Right renal cortex interstitium (tissue), 3 donors: ENCODE measurements at places on chromosomes 7 and 10.

DNA sequence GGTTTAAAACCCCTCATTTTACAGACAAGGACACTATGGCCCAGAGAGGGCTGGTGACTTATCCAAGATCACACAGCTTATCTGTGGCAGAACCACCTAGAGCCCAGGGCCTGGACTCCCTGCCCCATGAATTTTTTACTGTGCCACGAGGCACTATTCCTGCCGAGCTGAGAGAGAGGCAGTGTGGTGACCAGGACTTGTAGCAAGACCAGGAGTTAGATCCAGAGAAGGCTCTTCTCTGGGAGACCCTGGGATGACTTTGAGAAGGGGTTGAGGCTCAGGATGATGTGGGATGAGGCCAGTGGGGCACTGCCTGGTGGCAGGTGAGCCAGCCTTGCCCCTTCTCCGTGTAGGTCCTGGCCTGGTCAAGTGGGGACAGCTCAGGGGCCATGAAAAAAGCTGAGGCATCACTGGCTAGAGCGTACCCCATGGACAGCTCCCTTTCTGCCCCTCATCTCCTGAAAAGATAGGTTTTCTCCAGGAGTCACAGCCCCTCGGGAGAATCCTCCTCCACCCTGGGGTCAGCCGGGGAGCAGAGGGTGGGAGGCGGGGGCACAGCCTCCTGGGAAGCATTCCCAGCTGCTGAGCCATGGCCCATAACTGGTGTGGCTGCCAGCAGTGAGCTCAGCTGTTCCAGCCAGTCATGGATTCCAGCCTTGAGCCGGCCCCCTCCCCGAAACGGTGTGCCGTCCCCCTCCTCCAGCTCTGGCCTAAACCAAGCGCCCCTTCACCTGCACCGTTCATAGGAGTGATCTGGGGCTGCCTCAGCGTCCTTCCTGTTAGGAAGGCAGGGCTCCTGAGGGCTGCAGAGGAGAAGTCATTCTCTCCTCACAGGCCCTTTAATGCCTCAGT lies 5.8 kb downstream of the FLNC start:
- DNase-seq, result no peak

DNA sequence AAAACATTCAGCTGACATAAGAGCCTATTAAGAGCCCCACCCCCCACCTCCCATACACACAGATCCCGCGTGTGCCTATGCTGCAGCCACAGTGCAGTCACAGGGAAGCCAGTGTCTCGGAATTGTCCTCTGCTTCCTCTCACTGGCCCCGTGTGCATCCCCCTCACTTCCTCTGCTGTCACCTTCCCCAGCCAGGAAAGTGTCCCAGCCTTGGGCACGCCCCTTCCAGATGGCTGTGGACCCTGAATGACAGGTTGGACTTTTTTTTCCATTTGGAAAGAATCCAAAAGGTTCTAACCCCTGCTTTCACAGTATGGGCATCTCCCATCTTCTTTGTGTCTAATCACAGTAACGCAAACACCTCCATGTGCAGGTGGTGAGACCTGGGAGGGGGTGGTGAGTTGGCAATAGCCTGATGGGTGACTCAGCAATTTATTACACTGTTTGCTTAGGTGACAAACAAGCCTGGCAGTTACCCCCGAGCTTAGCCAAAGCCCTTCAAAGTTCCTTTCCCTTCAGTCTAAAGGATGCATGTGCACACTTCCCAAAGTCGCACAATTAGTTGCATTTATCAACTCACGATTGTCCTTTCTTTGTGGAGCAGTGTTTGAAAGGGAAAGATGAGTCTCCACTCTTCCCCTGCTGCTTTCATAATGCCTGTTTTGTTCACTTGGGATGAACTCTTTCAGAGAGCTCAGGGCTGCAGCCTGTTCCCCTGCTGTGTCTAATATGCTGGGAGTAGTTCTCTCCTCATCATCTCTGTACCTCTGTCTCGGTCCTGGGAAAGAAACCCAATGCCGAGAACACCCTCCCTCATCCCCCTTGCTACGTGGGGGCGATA lies 67.5 kb upstream of the EFCAB10 start:
- no peak for DNase-seq

DNA sequence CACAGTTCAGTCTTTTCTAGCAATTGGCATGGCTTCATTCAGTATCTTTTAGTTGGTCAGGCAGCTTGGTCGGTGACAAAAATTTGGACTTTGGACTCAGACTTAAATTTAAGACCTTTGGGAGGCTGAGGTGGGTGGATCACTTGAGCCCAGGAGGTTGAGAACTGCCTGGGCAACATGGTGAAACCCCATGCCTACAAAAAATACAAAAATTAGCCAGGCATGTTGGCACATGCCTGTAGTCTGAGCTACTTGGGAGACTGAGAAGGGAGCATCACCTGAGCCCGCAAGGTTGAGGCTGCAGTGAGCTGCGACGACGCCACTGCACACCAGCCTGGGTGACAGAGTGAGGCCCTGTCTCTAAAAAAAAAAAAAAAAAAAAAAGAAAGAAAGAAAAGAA lies 19.5 kb upstream of the ITPRID1 start:
- no peak for DNase-seq

DNA sequence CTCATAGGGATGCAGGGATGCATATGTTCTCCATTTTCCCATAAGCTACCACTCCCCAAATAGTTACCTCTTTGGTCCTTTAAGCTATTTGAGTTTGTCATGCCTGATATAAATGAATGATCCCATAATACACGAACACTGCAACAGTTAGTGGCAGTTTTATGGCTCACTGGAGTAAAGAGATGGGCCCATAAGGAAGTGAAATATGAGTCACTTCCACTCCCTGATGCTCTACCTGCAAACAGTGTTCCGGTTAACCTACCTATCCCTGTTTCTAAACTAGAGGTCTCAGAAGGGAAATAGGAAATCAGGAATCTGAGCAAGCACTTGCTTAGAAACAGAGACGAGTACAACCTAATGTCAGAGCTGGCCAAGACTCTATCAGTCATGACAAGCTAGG lies 71.7 kb downstream of the CALD1 start:
- no peak for DNase-seq

GRCh38 chr10:131818510-131819234 lies 82.1 kb upstream of the PPP2R2D start:
- DNase-seq, result no peak

DNA sequence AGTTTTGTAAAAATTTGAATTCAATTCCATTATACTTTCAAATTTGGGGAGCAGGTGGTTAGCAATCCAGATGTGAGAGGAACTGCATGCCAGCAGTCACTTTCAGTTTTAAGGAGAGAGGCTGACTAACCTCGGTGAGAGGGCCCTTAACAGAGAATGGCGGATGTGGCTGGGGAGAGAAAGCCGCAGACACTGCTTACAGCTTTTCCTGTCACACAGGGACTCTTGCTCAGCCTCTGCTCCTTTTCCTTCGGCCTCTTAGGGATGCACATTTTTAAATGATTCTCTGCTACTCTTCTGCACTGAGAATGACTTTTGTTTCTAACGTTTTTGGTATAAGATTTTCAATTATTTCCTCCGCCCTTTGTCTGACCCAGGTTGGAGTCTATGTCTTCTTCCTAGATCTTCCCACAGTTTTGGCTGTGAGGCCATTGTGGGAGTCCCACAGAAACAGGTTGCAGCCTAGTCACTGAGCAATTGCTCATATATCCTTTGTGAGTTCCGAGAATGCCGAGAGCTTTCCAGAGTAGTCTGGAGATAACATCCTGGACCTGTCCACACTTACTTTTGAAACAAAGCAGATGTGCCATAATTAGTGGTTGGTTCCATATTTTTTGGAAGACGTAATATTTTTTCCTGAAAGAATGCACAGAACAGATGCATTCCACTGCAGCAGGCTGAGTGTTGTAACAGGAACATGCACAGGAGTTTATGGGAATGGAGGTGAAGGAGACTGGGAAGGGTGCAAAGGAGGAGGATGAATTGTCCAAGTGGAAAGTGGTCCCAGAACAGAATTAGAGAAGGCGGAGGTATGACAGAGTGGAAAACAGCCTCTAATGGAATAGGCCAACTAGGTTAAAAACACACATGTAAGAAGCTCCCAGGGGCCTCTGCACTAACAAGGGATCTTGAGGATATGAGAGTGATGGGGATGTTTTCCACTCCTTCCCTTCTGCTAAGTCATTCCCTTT lies 168.0 kb upstream of the ZNF32 start:
- DNase-seq, result no peak

DNA sequence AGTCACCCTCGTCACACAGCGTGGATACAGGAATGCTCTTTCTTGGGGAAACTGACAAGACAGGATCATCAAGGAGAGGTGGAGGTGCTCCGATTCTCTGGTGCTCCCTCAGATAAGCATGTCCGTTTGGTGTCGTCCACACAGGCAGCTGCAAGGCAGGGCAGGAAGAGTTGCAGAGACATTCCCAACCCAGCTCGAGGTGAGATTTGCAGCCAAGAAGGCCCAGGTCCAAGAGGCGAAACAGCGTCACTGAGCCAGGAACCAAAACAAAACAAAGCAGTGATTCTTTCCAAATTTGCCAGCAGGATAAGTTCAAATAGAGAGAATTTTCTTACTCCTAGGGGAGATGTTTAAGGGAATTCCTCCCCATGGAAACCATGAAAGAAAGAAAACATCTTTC lies 386.5 kb upstream of the PFKP start:
- no peak for DNase-seq

GRCh38 chr10:102433619-102434046 lies 1.3 kb upstream of the CUEDC2 start:
- no peak for DNase-seq

- DNase-seq, result no peak
Measured at GRCh38 chr7:12692479-12693259, 5.2 kb downstream of the ARL4A start.

DNA sequence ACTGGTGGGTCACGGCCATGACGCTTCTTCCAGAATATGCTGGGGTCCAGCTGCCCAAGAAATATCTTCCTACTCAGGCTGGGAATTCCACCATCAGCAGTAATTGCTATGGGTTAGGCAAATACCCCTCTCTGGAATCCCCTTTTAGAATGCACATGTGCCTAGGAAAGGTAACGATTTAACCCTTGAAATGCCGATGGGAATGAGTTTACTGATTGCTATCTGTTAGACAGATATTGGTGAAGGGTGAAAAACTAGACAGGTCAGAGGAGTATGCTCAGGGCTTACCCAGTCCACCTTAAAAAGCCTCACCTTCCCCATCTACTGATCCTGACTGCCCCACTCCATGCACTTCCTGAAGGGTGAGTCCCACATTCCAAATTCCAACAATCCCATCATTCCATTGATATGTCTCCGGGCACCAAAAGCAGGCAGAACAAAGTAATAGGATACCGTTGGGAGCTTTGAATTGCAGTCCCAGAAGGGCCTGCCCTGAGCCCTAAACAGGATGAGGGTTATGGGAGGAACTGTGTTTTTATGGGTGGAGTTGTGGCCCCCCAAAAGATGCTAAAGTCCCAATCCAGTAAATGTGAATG lies 59.3 kb downstream of the DLG5 start:
- DNase-seq, result no peak

GRCh38 chr7:130639388-130639787 lies 29.2 kb downstream of the COPG2 start:
- DNase-seq, result no peak

- no peak for DNase-seq
Measured at GRCh38 chr10:74071157-74071556, 73.2 kb downstream of the VCL start.

- no peak for DNase-seq
Measured at GRCh38 chr7:69934144-69934903, 336.0 kb downstream of the AUTS2 start.

DNA sequence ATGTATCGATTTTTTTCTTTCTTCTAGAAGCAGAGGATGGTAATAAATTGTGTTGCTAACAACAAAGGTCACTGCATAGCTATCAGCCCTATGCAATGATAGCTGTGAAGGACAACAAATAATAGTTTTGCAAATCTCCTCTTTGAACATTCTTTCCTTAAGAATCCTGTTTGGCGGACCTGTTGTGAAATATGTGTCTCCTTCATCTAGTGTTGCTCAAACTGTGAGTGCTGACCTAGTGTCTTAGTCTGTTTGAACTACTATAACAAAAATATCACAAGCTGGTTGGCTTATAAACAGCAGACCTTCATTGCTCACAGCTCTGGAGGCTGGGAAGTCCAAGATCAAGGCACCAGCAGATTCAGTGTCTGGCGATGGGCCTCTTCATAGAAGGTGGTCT lies 53.7 kb downstream of the CAV1 start:
- no peak for DNase-seq

GRCh38 chr10:59098387-59098786 lies 78.1 kb upstream of the PHYHIPL start:
- DNase-seq, result no peak

DNA sequence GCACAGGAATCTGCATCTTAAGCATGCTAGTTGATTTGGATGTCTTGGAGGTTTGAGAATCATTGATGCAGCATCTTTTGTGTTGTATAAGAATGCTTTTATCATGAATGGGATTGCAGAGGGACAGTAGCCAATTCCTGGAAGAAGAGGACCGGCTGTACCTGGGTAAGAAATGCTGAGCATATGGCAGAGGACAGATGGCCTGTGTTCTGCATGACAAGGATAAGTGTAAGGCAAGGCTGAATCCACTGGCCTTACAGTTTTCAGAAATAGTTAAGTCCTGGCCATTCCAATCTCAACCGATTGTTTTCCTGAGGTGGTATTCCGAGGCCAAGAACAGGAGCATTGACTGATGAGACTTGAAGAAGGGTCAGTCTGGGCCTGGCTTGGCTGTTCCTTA lies 24.4 kb upstream of the KBTBD2 start:
- no peak for DNase-seq

GRCh38 chr7:128777156-128778123 lies 1.8 kb upstream of the OPN1SW start:
- DNase-seq, result no peak

- DNase-seq, result no peak
Measured at GRCh38 chr10:17031637-17032635, 97.7 kb downstream of the CUBN start.

GRCh38 chr10:110747609-110748464 lies 103.7 kb downstream of the RBM20 start:
- DNase-seq, result no peak

- peak; percentile 29 for DNase-seq
Measured at GRCh38 chr7:77538281-77539212, 1.5 kb downstream of the PTPN12 start.

GRCh38 chr10:84329986-84330651 lies 1.7 kb downstream of the CCSER2 start:
- no peak for DNase-seq

GRCh38 chr7:57182031-57182430 lies 49.8 kb upstream of the ZNF479 start:
- no peak for DNase-seq

DNA sequence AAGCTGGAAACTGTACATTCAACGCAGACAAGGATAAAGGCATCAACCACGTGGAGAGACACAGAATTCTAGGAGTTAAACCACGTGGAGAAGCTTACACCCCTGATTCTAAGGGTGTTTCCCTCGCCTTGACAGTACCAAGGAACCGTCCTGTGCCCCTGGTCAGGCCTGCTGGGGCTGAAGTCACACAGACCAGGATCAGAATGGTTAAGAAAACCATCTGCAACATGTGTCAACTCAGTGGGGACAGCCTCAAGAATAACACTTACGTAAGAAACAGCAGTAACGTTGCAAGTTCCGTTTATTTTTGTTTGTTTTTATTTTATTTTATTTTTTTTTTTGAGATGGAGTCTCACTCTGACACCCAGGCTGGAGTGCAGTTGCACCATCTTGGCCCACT lies 55.6 kb downstream of the CHST15 start:
- no peak for DNase-seq
